ENCODE measurements at places on chromosomes 11 and 22. TPM values are rescaled to one million over a fixed set of nuclear protein-coding genes. Genes with fewer than 3 reads are reported as not detected.

DNA sequence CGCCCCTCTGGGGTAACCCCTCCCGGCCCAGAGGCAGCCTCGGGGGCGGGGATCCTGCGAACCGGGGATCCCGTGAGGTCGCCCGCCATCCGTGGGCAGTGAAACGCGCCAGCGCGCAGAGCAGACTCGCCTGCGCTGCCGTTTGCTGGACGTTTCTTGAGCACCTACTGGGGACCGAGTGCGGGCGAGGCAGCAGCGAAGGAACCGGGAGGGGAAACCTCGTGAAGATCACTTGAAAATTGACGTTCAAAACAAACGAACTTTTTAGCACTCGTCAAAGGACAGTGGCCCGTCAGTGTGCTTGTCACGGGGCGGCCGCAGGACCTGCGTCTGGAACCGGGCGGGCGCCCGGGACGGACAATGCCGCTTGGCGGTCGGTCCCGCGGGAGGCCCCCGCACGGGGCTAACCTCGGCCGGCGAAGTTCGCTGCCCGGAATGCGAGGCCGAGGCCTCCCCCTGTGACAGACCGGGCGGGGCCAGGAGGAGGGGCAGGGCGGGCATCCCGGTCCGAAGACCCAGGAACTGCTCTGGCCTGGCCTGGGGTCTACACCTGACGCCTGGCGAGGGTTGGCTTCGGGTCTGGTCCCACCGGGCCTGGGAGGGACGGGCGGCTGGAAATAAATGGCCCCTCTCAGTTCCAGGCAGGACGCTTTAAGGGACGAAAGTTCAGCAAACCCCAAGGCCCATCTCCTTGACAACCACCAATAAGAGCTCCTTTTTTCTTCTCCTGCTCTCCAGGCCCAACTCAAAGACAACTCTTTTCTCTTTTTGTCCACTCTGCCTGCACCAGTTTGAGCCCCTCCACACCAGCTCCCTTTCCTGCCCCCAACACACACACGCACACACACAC is 723 bp upstream of the SCUBE1 start:
- DNase-seq: peak; percentile 75
- peak overlapping the region; percentile 29 for H3K4me3 ChIP-seq
- H3K4me1 ChIP-seq: no peaks in the 10 kb centered on the region
- no peaks in the 10 kb centered on the region for H3K36me3 ChIP-seq
- no peak overlapping the region for H3K27ac ChIP-seq
- no peaks in the 10 kb centered on the region for H3K27me3 ChIP-seq

DNA sequence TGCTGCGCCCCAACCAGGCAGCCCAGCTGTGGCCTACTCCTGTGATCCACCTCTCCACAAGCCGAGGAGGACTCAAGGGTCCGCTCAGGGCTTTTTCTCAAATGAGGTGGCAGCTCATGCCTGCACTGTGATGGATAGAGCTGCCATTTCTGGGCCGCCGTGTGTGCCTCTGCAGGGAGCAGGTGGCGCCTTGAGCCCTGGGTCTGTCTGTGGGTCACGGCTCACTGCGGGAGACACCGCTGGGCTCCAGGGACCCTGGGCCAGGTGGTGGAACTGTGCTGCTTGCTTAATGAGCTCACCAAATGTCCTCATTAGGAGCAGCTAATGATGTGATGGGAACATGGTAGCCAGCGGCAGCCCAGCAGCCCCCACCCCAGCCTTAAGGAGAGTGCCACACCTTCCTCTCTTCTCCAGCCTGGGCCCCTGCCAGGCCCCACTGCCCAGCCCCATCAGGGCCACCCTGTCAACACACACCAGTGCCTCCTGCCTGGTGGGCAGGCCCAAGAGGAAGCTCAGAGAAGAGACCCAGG is 50.8 kb downstream of the DHCR7 start:
- H3K4me1 ChIP-seq: peaks cover under 1% of the 10 kb centered on the region
- no peak overlapping the region for H3K4me3 ChIP-seq
- no peaks in the 10 kb centered on the region for H3K27me3 ChIP-seq
- no peaks in the 10 kb centered on the region for H3K36me3 ChIP-seq
- DNase-seq: no peak

- no peak for DNase-seq
- H3K27me3 ChIP-seq: no peaks in the 10 kb centered on the region
- no peaks in the 10 kb centered on the region for H3K4me1 ChIP-seq
- H3K27ac ChIP-seq: no peak overlapping the region
Measured at GRCh38 chr11:71242391-71242790, 10.0 kb downstream of the SHANK2 start.

DNA sequence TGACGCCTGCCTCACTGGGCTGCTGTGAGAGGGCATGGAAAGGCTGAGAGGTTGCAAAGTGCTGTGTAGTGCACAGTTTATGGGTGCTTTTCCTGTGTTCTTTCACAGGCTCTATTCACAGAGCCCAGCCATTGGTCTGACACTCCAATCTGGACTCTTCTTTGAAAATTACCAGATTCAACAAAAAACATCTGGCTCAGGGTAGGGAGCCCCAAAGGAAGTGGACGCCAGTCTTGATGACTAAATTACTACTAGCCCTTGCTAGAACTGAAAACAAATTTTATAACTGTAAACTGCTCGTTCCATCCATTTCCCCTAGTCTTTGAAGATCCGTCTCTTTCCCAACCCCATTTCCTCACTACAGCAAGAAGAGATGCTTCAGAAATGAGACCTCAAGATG is 178.6 kb downstream of the TENM4 start:
- no peak overlapping the region for H3K4me3 ChIP-seq
- H3K4me1 ChIP-seq: peaks cover 8% of the 10 kb centered on the region
- H3K27me3 ChIP-seq: no peaks in the 10 kb centered on the region
- DNase-seq: no peak

GRCh38 chr11:11909727-11910126 is 68.0 kb downstream of the USP47 start:
- no peaks in the 10 kb centered on the region for H3K36me3 ChIP-seq
- no peak overlapping the region for H3K27ac ChIP-seq
- no peaks in the 10 kb centered on the region for H3K27me3 ChIP-seq
- H3K4me3 ChIP-seq: no peak overlapping the region
- no peak for DNase-seq

- no peak for DNase-seq
- no peaks in the 10 kb centered on the region for H3K36me3 ChIP-seq
- no peaks in the 10 kb centered on the region for H3K4me1 ChIP-seq
- no peak overlapping the region for H3K27ac ChIP-seq
Measured at GRCh38 chr22:19840955-19841640, 13.6 kb downstream of the GNB1L start.

DNA sequence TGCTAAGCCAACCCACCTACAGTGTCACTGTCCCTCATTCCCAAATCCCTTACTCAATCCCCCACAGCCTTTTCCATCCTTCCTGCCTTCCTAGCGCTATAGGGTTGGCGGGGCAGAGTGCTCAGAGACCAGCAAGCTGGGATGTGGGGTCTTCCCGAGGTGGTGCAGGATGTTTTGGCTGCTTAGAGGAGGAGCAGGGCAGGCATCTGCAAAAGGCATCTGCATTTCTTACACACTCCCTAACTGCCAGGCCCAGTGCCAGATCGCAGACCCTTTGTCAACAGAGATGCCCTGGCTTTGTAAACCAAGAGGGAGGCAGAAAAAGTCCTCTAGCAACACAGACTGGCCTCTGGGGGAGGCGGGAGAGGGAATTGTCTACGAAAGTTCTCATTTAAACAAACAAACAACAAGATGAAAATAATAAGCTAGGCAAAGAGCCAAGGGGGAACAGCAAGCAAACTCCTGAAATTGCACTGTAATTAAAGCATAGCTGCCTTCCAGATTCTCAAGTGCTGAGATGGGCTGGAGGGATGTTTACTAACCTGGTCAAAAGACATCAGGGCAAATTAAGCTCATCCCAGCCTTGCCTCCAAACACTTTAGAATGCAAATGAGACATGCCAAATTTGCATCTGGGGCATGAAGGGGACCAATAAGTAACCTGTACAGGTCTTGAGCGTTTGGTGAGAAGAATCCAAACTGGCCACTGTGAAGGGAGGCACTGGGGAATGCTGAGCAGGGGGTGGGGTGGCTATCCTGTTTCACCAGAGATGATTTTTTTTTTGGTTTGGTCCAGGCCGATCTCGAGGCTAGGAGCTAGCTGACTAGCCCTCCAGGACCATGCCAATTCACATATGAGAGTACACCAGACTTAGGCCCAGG is 38.1 kb upstream of the ADA2 start:
- H3K4me1 ChIP-seq: peaks cover 3% of the 10 kb centered on the region
- H3K4me3 ChIP-seq: no peak overlapping the region
- no peak for DNase-seq
- no peaks in the 10 kb centered on the region for H3K36me3 ChIP-seq
- H3K27ac ChIP-seq: no peak overlapping the region

DNA sequence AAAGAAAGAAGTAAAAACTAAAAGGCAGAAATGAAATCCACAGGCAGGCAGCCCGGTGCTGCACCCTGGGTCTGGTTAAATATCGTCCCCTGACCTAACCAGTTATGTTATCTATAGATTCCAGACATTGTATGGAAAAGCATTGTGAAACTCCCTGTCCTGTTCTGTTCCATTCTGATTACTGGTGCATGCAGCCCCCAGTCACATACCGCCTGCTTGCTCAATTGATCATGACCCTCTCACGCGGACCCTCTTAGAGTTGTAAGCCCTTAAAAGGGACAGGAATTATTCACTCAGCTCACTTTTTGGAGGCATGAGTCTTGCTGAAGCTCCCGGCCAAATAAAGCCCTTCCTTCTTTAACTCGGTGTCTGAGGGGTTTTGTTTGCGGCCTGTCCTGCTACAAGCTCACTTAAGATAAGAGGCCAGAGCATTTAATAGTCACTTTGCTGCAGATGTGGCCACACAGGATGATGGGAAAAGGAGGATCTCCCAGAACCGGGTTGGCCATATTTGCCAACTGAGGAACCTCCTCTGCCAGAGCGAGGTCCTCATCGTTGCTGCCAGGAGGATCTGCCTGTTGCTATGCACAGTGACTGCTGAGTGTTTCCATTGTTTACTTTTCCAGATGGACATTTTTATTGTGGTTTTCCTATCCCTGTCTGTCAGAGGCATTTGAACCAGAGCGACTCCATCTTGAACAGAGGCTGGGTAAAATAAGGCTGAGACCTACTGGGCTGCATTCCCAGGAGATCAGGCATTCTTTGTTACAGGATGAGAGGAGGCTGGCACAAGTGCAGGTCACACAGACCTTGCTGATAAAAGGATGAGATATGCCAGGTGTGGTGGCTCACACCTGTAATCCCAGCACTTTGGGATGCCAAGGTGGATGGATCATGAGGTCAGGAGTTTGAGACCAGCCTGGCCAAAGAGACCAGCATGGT is 10.2 kb downstream of the C11orf96 start:
- H3K27me3 ChIP-seq: no peaks in the 10 kb centered on the region
- no peaks in the 10 kb centered on the region for H3K4me1 ChIP-seq
- no peak for DNase-seq
- H3K4me3 ChIP-seq: no peak overlapping the region
- H3K36me3 ChIP-seq: no peaks in the 10 kb centered on the region

- H3K36me3 ChIP-seq: no peaks in the 10 kb centered on the region
- no peak for DNase-seq
- H3K4me3 ChIP-seq: no peak overlapping the region
- H3K27me3 ChIP-seq: no peaks in the 10 kb centered on the region
Measured at GRCh38 chr11:67356387-67356863, 3.1 kb upstream of the POLD4 start.

C11orf21 gene
- polyA plus RNA-seq: 0.35 TPM

TM7SF2 gene
- 128 TPM for polyA plus RNA-seq
